ENCODE measurements at places on chromosomes 1 and 21.

DNA sequence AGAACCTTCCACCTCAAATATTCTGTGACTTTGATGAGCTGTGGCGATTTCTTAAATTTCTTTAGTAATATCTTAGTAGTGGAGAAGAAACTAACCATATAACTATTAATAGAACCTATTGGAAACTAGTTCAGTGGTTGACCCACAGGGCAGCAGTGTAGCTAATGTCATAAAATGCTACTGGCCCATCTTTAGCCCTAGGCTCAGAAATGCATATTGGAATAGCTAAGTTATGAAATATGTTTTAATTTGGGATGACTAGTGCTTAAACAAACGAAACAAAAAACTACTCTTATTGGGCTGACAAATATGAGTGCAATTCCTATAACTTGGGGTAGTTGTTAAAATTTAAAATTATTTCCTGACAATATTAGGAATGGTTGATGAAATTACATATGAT is 20.2 kb downstream of the MACO1 start:
- DNase-seq, result no peak

GRCh38 chr1:153565529-153566374 is at the start of gene S100A2:
S100A2 (minus strand) TSS chr1:153565844; CDS start chr1:153563877, 1,967 bp downstream.
- peak; percentile 59 for DNase-seq

- no peak for DNase-seq
These were observed 93.2 kb upstream of the HNRNPU start for GRCh38 chr1:244957525-244957924.

DNA sequence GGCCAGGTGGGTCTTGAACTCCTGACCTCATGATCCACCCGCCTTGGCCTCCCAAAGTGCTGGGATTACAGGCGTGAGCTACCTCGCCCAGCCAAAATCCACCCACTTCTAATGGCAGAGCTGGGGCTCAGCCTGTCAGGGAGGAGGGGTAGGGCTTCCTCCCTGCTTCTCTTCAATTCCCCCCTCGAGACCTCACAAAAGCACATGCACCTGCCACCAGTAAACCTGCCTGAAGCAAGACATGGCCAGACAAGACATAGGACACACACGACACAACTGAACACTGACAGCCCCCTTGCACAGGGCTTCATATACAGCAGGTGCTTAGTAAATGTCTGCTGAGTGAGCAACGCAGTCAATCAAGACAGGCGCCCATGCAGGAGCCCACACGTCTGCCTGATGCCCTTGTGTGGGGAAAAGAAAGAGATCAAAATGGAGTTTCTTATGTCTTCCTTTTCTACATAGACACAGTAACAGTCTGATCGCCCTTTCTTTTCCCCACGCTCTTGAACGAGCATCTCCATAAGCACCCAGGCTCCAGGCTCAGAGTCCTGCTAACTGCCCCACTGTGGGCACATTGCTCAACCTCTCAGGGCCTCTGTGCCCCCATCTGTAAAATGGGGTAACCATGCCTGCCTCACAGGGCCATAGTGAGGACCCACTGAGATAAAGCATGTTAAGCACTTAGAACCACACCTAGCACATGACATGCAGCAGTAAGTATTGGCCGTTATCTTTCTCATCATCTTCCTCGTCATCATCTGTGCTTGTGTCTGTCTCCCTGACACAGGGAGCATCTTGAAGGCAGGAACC is 8.8 kb downstream of the SDC3 start:
- no peak for DNase-seq

Measured in NCI-H510A treated with DMSO at 0.1 percent for 48 hours (cell line).